Nasal cavity respiratory epithelium epithelial cell of viscerocranial mucosa (primary cell): ENCODE measurements at places on chromosomes 12 and 14. TPM values are rescaled to one million over a fixed set of nuclear protein-coding genes. Genes with fewer than 3 reads are reported as not detected.

Gene MEG3
- 1.8 and 41.4 TPM in 2 replicates for total RNA-seq

Gene RAPGEF3
- 2.0 and 5.1 TPM in 2 replicates for total RNA-seq

Gene HRK
- under 0.01 TPM in 1 of 2 replicates, not detected in the other for total RNA-seq

Gene DPF3
- total RNA-seq = 0.07 and 1.0 TPM in 2 replicates

Gene FSCB
- not detected in 2 replicates for total RNA-seq

Gene SLC2A14
- under 0.01 TPM in 1 of 2 replicates, not detected in the other for total RNA-seq

Gene AQP2
- not detected in 2 replicates for total RNA-seq

Gene SALL2
- total RNA-seq = under 0.01 and 0.71 TPM in 2 replicates

Gene OAS1
- total RNA-seq = 5.1 and 12.0 TPM in 2 replicates

Gene PLXNC1
- total RNA-seq = 0.50 TPM in 1 of 2 replicates, not detected in the other

Gene TMTC1
- 7.9 and 38.8 TPM in 2 replicates for total RNA-seq

Gene PMCH
- total RNA-seq = not detected in 2 replicates

Gene CYP27B1
- total RNA-seq = 1.5 and 4.1 TPM in 2 replicates

Gene KRT80
- 4.6 and 80.0 TPM in 2 replicates for total RNA-seq

Gene KLRC2
- total RNA-seq = 0.14 TPM in 1 of 2 replicates, not detected in the other

Gene ZNF891
- total RNA-seq = 0.34 and 1.6 TPM in 2 replicates

Gene LALBA
- not detected in 2 replicates for total RNA-seq

Gene KLRD1
- total RNA-seq = under 0.01 and 0.50 TPM in 2 replicates

Gene LRTM2
- not detected in 2 replicates for total RNA-seq

Gene TAS2R19
- 0.34 and 7.6 TPM in 2 replicates for total RNA-seq

Gene ACTR10
- total RNA-seq = 41.4 and 44.4 TPM in 2 replicates

Gene VRTN
- total RNA-seq = not detected in 2 replicates

Gene CCDC175
- total RNA-seq = not detected in 2 replicates

Gene MAP1LC3B2
- total RNA-seq = 1.4 and 3.0 TPM in 2 replicates

Gene GLRX5
- 33.7 and 57.8 TPM in 2 replicates for total RNA-seq

Gene SLC38A2
- total RNA-seq = 1,092 and 1,537 TPM in 2 replicates

Gene ADAM21
- total RNA-seq = under 0.01 and 0.14 TPM in 2 replicates

Gene LUM
- under 0.01 TPM in 1 of 2 replicates, not detected in the other for total RNA-seq

Gene SLC16A7
- 4.4 and 16.2 TPM in 2 replicates for total RNA-seq

Gene P2RX2
- not detected in 2 replicates for total RNA-seq

Gene PZP
- not detected in 2 replicates for total RNA-seq

Gene TRPV4
- total RNA-seq = 0.68 and 3.6 TPM in 2 replicates

Gene SERPINA3
- 1.7 and 234 TPM in 2 replicates for total RNA-seq

Gene KRT79
- total RNA-seq = under 0.01 and 0.07 TPM in 2 replicates

Gene CLEC4D
- total RNA-seq = not detected in 2 replicates

Gene CDCA4
- 34.6 and 44.4 TPM in 2 replicates for total RNA-seq

Gene ACOT2
- 7.0 and 9.2 TPM in 2 replicates for total RNA-seq

Gene LPAR5
- total RNA-seq = 2.7 and 5.1 TPM in 2 replicates

Gene CABP1
- under 0.01 TPM in 1 of 2 replicates, not detected in the other for total RNA-seq

Gene PRKD1
- total RNA-seq = under 0.01 and 3.1 TPM in 2 replicates

Gene NGB
- 0.07 TPM in 1 of 2 replicates, not detected in the other for total RNA-seq

Gene AICDA
- total RNA-seq = not detected in 2 replicates

Gene GIT2
- 21.9 and 37.4 TPM in 2 replicates for total RNA-seq

Gene ING4
- 11.6 and 24.5 TPM in 2 replicates for total RNA-seq

Gene TRMT61A
- 10.9 and 18.7 TPM in 2 replicates for total RNA-seq

Gene GSC
- not detected in 2 replicates for total RNA-seq

Gene TRAF3
- 28.0 and 73.6 TPM in 2 replicates for total RNA-seq

Gene KLHL33
- total RNA-seq = not detected in 2 replicates

Gene TAS2R14
- 0.68 and 4.1 TPM in 2 replicates for total RNA-seq

Gene TGFB3
- 0.34 and 3.2 TPM in 2 replicates for total RNA-seq

Gene TOMM20L
- total RNA-seq = not detected in 2 replicates

Gene GPRC5A
- total RNA-seq = 18.8 and 20.4 TPM in 2 replicates

Gene RPGRIP1
- not detected in 2 replicates for total RNA-seq

Gene NRXN3
- total RNA-seq = under 0.01 and 0.07 TPM in 2 replicates

Gene BCL11B
- 8.9 and 14.8 TPM in 2 replicates for total RNA-seq

Gene AMHR2
- total RNA-seq = not detected in 2 replicates
